COLO829 (cell line): ENCODE measurements at places on chromosomes 12 and 14.

GRCh38 chr14:73477618-73478266 lies 13.0 kb upstream of the RIOX1 start:
- DNase-seq: peak; percentile 70

- DNase-seq: no peak
Measured at GRCh38 chr14:95437715-95438114, 78.7 kb downstream of the SYNE3 start.

DNA sequence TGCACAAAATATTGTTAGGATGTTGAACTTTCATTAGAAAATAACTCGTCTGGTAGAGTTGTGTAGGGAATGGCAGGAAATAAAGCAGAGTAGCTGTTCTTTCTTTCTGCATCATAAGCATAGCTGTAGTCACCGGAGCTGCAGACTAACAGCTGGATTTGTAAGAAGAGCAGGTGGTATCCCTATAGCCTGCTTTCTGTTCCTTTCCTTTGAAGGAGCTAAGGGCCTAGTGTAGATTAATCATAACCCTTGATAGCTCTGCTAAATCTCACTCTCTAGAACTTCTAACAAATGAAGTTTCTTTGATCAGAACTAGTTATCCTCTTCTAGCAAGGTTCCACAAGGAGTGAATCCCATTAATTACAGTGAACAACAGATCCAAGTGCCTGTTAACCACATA lies 3.5 kb downstream of the LMO3 start:
- no peak for DNase-seq

GRCh38 chr14:71006200-71006563 lies 98.9 kb downstream of the PCNX1 start:
- DNase-seq: no peak

- DNase-seq: no peak
Measured at GRCh38 chr12:93696462-93696861, 19.3 kb downstream of the CRADD start.

DNA sequence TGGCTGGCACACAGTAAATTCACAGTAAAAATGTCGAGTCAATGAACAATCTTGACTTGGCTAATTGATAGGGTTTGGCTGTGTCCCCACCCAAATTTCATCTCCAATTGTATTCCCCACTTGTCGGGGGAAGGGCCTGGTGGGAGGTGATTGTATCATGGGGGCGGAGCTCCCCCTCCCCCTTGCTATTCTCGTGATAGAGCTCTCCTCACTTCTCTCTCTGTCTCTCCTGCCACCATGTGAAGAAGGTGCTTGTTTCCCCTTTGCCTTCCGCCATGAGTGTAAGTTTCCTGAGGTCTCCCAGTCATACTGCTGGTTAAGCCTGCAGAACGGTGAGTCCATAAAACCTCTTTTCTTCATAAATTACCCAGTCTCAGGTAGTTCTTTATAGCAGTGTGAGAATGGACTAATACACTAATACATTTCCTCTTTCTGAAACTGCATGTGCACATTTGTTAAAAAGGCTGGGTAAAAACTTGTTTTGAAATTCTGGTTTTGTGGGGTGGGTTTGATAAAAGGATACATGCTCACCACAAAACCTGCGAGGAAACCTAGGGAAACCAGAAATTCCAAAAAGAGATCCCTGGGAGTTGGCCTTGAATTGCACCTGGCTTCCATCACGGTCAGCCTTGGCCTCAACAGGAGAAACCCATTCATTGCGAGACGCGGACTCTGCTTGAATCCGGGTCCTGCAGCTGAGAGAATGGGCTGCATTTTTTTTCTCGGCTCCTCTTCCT lies 16.2 kb upstream of the MYL2 start:
- DNase-seq: no peak

- DNase-seq: no peak
Measured at GRCh38 chr14:74554742-74555362, 57.2 kb downstream of the LTBP2 start.

DNA sequence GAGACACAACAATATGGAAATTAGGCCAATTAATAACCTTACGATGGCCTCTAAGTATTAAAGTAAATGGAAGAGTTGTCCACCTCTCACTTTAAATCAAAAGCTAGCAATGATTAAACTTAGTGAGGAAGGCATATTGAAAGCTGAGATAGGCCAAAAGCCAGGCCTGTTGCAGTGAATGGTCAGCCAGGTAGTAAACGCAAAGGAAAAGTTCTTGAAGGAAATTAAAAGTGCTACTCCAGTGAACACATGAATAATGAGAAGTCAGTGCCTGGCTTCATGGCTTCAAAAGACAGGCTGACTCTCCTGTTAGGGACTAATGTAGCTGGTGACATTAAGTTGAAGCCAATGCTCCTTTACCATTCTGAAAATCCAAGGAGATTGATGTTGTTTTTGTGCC lies 135.3 kb downstream of the NDUFA12 start:
- no peak for DNase-seq

- DNase-seq: no peak
Measured at GRCh38 chr12:19227190-19227879, 97.8 kb downstream of the PLEKHA5 start.

GRCh38 chr12:1916371-1917171 lies 1.9 kb downstream of the CACNA2D4 start:
- no peak for DNase-seq

DNA sequence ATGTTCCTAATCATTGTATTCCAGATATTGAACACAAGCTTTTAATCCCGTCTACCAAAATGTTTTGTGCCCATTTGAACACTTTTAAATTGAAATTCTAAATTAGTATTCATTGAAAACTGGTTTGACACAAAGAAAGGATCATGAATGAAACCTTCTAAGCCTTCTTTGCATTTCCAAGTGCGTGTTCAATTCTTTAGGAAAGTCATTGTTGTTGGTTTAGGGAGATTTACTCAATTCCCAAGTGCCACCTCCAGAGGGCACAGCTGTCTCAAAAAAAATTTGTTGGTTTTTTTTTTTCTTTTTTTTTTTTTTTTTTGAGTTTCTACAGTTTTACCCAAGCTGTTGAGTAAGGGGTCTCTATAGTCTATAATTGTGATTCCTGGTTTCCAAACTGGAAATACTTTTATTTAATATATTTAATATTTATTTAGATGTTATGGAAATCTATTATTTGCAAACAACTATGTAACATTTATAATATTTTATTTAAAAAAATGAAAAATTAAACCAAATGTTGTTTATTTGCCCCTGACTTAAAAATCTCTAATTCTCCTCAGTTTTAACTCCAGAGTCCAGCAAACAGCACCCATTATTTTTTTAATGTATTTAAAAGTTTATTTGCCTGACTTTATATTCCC lies 79.9 kb downstream of the NEDD1 start:
- DNase-seq: peak; percentile 17

- DNase-seq: peak; percentile 51
Measured at GRCh38 chr14:57182760-57183503, 85.8 kb downstream of the EXOC5 start.

DNA sequence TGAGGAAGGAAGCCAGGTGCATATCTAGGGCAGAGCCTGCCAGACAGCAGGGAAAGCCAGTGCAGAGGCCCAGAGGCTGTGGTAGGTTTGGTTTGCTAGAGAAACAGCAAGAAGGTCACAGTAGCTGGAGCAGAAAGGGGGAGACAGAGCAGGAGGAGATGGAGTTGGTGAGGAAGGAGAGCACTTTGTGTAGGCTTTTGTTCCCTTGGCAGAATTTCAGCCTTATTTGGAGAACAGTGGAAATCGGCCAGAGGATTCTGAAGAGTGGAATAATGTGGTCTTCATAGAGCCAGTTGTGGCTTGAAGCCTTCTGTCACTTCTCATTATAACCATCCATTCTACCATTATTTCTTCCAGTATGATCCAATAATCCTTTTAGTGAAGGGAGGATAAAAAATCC lies 212.9 kb upstream of the FAR2 start:
- DNase-seq: no peak

DNA sequence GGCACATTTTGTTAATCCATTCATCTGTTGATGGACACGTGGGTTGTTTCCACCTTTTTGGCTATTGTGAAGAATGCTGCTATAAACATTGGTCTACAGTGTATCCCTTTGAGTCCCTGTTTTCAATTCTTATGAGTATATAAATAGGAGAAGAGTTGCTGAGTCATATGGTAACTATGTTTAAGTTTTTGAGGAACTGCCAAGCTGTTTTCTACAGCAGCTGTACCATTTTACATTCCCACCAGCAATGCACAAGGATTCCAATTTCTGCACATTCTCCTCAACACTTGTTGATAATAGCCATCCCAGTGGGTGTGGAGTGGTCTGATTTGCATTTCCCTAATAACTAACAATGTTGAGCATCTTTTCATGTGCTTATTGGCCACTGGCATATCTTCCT lies 6.9 kb upstream of the SVOP start:
- DNase-seq: no peak

GRCh38 chr14:90986510-90986909 lies 73.9 kb downstream of the RPS6KA5 start:
- DNase-seq: no peak

- DNase-seq: no peak
Measured at GRCh38 chr12:40566271-40566670, 126.0 kb upstream of the CNTN1 start.

DNA sequence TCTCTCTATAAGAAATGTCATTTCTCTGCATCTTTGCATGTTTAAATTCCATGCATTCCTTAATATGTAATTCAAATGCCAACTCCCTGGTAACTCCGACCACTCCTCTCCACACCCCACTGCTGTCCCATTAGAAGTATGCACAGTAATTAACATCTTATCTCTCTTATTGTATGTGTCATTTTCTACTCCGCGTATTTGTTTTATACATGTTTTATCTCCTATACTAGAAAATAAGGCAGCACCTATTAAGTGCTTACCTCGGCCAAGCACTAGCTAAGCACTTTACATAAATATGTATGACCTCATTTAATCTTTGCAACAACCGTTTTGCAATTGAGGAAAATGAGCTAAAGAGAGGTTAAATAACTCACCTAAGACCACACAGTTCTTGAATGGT lies 469.8 kb downstream of the BCAT1 start:
- no peak for DNase-seq

DNA sequence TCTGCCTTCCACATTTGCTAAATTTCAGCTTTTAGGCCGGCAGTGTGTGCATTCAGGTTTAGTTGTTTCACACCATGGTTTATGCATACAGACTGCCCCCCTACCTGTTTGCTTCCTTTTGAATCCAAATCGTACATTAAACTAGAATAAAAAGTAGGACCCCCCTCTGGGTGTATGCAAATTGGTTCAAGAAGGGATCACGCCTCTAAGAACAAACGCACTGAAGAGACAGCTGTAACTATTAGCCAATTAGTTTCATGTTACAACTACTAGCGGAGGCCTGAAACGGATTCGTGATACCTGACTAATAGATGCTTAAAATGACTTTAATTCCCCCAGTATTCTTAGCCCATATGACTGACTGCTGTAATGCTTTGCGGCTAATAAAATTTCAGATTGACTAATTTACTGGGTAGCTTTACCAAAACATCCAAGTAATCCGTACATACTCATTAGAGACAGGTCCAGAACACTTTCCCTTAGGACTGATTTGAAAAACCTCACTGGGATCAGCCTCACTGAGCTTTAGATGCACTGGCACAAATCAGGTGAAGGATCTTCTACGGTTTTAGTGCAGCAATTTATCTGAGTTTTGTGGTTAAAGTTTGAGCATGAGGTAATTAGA lies 411.8 kb downstream of the NPAS3 start:
- DNase-seq: no peak

DNA sequence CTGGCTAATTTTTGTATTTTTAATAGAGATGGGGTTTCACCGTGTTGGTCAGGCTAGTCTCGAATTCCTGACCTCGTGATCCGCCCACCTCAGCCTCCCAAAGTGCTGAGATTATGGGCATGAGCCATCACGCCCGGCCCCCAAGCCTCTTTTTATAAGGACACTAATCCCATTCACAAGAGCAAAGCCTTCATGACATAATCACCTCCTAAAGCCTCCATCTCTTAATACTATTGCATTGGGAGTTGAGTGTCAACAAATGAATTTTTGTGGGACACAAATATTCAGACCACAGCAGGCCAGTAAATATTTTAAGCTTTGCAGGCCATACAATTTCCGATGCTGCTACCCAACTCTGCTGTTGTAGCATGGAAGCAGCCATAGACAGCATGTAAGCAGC lies 10.9 kb downstream of the RNF212B start:
- DNase-seq: no peak

GRCh38 chr12:80509781-80510556 lies 65.9 kb downstream of the PTPRQ start:
- DNase-seq: no peak

DNA sequence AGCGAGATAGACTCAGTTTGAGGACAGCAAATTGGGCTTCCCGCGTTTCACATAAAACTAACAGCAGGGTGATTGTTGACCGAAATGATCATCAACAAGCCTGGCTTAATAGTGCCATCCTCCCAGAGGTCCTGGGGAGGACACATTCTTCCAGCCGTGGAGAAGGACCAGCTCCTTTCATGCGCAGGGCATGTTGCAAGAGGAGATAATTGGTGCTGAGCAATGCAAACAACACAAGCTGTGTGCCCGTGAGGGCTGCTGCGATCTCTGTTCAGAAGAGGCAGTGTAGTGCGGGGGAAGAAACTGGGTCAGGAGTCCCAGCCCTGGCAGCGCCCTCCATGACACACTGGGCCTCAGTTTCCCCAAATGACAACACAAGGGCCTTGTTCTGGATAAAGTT lies 54.3 kb downstream of the CCDC85C start:
- DNase-seq: no peak

GRCh38 chr14:105885561-105886320 lies 359.4 kb downstream of the TMEM121 start:
- DNase-seq: no peak

- DNase-seq: no peak
Measured at GRCh38 chr12:102625819-102626218, 145.5 kb upstream of the IGF1 start.

DNA sequence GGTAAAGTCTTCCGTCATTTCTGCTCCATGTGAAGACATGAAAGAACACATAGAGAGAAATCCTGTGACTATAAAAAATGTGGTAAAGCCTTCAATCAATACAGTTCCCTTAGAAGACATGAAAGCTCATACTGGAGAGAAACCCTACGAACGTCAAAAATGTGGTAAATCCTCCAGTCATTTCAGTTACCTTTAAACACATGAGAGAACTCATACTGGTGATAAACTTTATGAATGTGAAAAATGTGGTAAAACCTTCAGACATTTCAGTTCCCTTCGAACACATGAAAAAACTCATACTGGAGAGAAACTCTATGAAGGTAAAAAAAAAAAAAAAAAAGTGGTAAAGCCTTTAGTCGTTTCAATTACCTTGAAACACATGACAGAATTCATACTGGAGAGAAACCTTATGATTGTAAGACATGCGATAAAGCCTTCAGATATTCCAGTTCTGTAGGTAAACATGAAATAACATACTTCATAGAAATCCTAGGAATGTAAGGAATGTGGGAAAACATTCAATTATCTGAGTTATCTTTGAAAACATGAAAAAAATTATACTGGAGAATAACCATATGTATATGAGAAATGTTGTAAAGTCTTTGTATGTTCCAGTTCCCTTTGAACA lies 60.4 kb downstream of the MAP4K5 start:
- DNase-seq: no peak

- DNase-seq: no peak
Measured at GRCh38 chr12:38633511-38633910, 271.9 kb downstream of the CPNE8 start.

DNA sequence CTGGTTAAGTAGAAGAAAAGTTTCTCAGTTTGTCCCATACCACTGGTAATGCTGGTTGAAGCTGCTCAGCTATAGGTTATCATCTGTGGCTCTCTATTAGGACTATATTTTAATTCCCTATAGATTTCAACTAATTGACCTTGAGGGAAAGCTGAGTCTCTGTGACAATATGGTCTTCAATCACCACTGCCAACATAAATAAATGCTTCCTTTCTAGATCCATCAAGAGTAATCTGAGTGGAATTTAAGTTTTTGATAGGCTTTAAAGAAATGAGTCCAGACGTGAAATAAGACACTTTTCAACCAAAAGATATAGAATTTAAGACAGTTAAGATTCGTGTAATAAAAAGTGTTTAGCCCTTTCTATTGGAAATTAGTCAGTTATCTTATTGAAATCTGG lies 63.5 kb upstream of the MYF6 start:
- no peak for DNase-seq
